Right lung (tissue), 10 donors: ENCODE measurements at places on chromosomes 1 and 21.

DNA sequence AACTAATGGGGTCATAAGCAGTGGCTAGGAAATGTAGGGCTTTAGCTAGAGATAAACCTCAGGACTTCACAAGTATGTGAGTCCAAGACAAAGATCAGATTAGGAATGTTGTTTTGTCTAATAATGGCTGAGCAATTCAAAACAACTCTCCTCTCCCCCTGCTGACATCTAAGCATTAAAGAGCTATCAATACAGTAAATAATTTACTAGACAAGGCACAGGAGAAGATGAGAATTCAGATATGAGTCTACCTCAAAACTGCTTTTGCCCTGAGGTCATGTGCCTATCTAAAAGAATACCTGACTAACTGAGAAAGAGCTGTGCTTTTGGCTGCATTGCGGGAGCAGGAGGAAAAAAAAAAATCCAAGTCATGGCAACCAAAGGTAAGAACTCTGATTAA, 86.8 kb downstream of the SPATA17 start:
- no peak for DNase-seq

GRCh38 chr1:41812051-41812450, 106.7 kb downstream of the HIVEP3 start:
- no peak for DNase-seq

GRCh38 chr1:79874289-79874688, 867.8 kb upstream of the ADGRL4 start:
- no peak for DNase-seq

DNA sequence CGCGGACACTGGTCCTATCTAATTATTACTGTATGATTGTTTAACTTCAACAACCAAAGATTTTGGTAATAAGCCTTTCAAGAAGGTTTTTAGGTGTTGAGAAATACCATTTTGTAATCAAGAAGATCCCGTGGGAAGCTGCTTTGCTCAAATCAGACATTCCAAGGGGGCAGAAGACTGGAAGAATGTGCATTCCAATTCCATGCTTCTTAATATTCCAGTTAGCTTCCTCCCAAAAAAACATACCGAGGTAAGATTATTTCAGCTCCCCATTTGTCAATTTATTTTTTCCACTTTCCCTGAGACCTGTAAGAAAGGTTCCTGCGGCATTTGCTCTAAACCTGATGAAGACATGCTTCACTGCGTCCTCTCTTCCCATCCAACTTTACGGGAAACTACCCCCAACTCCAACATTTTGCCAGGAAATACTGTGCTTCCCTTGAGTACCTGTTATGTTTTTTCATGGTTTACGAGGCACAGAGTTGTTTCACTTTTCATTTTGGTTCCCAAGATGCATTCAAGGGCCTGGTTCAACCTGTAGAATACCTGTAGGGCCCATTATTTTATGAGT, 4.1 kb downstream of the CNN3 start:
- DNase-seq, result no peak

DNA sequence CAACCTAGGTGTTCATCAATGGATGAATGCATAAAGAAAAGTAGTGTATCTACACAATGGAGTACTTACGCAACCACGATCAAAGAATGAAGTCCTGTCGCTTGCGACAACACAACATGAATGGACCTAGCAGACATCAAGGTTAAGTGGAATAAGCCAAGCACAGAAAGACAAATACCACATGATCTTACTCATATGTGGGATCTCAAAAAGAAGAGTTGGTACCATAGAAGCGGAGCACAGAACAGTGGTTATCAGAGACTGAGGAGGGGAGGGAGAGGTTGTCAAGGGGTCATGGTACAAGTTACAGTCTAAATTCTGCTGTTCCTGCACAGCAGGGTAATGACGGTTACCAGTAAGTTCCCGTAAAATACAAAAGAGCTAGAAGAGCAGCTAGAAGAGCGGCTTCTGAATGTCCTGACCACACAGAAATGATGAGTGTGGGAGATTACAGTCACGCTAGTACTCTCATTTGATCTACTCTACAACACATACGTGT, 36.7 kb downstream of the NPHP4 start:
- DNase-seq, result no peak

DNA sequence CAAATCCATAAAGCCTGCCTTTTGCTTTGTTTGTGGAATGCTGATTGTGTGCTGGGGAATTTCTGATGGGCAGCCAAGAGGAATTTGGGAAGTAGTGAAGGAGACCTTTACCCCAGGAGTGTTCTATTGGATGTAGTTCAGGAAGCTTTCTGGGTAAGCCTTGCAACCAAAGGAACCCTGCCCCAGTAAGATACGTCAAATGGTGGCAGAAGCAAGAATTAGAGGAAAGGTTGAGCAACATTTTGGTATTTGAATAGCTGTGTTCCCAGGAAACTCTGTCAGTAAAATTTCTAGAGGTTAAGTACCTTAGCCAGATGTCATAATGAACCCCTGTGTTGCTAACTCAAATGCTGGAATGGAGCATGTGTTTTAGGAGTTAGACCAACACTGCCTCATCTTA, 6.4 kb downstream of the MGST3 start:
- no peak for DNase-seq

DNA sequence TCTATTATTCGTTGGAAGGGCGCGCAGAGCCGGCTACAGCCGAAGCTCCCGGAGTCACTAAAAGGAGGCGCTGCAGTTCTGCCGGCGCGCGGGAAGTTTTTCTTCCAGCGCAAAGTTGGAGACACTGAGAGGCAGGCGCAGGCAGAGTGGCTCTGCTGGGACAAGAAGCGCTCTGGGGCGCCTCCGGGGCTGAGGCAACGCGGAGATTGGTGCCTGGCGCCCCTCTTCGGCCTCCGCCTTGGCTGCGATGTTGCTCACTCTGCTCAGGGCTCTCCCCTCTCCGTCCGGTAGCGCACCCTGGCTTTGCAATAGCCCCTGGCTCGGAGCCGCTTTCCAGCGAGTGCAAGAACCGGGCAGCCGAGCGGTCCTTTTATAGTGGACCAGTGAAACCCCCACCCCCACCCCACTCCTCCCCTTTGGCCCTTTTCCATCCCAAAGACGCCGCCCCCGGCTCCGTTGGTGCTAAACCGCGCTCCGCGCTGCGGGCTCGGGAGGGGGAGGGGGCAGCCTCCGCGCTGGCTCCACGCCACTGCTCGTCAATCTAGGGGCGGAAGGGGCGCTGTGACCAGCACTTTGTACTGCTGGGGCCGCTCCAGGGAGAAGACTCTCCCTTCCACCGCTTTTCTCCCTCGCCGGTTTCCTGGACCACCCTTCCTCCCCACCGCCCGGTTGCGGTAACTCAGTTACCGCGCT, at the start of gene ADAMTS1:
TSS of gene ADAMTS1 (minus strand) at position 344 of the 693 bp plus-strand sequence. CDS start 455 bp downstream, outside the sequence.
- peak; percentile 97 for DNase-seq

DNA sequence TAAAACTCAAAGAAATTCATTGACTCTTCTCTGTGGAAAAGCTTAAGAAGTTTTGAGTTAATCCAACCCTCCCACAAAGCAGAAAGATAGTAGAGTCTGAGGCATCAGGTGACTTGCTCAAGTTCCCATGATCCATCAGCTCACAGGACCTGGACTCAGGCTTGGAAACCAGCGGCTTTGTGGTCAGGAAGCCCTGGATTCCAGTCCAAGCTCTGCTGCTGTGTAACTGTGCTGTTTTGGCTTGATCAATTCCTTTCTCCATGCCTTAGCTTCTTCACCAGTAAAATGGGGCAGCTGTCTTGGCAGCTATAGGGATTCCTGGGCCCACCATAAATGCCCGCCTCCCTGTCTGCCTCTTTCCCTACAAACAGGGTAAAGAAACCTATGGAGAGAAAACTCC, 180.2 kb downstream of the HIVEP3 start:
- no peak for DNase-seq

DNA sequence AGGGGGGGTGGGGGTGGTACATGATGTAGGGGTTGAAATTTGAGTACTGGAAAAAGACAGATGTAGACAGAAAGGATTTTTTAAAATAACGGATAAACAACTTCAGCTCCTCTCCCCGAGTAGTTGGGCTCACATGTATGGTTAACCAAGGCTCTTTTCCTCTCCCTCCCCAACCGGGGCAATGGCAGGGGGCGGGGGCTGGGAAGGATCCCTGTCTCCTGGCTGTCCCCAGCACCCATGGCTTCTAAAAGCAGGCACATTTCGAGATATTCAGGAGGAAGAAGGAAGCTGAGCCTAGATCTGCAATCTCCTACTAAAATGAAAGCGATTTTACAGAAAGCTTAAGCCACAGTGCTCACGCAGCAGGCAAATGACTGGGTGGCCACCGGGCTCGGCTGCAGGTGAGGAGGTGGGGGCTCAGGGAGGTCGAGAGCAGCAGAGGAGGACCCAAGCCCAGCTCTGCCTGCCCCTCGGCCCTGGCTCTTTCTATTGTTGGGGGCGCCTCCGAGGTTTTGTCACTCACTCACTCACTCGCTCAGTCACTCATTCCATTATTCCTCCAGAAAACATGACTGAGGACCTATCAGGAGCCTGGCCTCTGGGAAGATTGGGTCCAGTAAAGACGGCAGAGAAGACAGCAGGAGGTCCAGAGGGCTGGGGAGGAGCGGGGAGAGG, 573.3 kb downstream of the PTPRU start:
- DNase-seq, result no peak

- no peak for DNase-seq
These were observed 184.5 kb downstream of the RUNX1 start for GRCh38 chr21:34864370-34865149.

- peak; percentile 86 for DNase-seq
These were observed at the start of gene IFI44 for GRCh38 chr1:78649628-78650027. IFI44 (plus strand) TSS chr1:78649831; CDS start chr1:78650196, 365 bp downstream.

DNA sequence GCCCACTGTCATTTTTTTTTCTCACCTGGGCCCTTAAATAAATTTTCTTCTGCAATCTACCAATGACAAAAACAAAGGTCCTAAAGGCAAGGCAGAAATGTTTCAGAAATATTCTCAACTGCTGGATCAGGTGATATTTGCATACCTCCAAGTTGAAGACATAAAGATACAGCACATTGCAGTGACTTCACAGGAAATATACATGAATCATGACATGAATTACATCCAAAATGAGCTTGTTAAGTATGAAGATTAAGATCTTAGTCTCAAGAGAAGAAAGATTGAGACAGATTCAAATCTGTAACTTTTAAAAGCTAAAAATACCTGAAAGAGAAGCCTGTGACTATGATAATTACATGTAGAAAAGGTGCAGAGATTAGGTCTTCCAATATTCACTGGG, 207.8 kb downstream of the SIPA1L2 start:
- DNase-seq, result no peak

DNA sequence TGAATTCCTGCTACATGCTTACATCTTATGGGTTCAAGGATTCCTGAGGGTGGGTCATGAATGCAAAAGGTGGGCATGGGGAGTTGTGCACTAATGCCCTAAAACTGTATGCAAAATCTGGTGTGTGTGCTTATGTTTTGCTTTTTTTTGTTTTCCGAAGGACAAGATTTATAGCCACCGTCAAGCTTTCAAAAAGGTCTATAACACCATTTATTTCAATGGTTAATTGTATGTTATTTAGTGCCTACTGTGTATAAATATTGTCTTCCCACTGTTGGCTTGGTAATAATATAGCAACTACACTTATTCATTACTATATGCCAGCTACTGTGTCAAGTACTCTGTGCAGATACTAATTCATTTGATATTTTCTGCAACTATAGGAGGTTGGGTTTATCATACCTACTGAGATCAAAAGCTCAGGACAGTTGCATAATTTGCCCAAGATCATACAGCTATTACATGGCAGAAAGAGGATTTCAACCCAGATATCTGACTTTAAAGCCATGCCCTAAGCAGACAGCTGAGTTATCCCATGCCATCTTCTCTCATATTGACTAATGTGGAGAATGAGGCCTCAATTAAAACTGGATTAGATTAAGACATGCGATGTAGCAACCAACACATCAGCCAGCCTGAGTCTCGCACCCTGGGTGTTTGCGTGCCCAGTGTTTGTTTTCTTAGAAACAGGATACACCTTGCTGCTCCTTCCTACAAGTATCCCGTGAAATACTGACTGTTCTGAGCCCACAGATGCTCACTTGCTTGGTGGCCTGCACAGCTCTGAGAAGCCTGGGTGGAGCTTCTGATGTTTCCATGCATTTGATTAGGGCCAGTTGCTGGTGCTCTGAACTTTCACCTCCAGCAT, 34.6 kb downstream of the GADD45A start:
- DNase-seq, result no peak

- no peak for DNase-seq
These were observed 364.1 kb upstream of the LYPLAL1 start for GRCh38 chr1:218809625-218810024.

- no peak for DNase-seq
These were observed 228.6 kb downstream of the GRIK1 start for GRCh38 chr21:29711236-29711635.

- DNase-seq, result no peak
These were observed 161.7 kb downstream of the FCRL5 start for GRCh38 chr1:157390651-157391050.

DNA sequence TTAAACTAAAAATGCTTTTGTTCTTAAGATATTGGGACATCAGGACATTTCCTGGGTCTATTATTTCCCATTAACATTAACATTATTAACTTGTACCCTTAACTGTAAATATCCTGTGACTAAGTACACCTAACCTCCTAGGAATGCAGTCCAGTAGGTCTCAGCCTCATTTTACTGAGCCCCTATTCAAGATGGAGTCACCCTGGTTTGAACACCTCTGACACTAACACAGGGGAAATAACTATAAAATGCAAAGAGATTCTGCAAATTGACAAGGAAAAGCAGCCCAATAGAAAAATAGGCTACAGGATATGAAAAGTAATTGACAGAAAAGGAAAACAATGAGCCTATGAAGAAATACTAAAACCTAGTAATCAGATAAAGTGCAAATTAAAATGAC, 11.6 kb upstream of the NCMAP start:
- no peak for DNase-seq

DNA sequence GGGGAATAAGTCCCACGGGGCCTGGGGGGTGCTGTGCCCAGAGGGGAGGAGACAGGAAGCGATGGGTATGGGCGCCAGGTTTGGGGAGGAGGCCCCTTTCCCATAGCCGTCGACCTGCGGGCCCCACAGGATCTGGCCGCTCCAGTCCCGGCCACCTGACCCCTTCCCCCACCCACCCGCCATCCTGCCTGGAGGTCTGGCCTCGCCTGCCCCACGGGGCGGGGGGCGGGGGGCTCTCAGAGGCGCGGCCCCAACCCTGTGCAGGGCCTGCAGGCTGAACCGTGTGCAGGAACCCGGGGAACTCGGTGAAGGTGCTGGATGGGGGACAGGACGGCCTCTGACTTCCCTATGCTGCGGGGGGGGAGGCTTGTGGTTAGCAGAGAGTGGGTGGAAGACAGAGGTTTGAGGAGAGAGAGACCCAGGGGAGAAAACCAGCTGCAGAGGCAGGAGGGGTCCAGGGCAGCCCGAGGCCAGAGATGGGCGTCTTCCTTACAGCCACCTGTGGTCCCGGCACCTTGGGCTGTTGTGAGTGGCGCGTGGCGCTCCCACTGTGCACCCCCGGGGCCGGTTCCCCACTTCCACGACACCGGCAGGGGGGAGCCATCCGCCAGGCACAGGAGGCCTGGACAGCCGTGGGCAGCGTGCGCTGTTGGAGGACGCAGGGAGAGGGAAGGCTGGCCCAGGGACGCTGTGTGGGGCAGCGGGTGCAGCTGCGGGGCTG, 2.5 kb upstream of the TNFRSF18 start:
- no peak for DNase-seq

DNA sequence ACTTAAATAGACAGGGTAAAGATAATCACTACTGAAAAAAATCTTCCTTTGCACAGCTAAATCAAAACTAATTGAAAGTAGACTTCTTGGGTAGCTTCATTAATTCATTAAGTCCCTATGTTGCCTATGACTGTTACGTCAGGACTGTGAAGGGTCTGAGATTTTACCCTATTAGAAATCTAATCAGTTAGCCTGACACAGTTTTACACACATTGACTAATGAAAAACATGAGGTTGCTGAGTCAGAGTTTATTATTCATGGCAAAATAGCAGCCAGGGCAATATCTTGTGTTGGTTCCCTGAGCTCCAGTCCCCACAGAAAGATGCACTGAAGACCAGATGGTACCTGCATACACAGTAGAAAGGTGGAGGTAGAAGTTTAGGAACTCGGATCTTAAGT, 262.5 kb upstream of the ZP4 start:
- DNase-seq, result no peak
